ENCODE measurements at places on chromosomes 7 and 10.

DNA sequence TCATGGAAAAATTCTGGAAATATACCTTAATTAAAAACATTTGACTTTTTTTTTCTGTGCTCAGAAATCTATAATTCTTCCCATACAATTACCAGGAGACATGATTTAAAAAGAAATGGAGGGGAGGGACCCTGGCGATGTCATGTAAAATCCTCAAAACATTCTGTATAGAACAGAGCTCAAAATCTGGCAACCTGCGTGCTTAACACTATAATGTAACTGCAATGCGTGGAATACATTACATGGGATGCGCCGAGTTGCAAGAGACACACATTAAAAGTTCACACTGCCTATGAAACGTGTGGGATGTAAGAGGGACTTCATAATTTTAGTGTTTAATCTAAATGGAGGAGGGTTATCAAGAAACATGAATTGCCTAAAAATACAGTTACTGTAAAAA is 215.0 kb downstream of the GLI3 start:
- DNase-seq = no peak

- DNase-seq = no peak
Measured at GRCh38 chr10:19970717-19971116, 154.5 kb downstream of the PLXDC2 start.

- DNase-seq = no peak
Measured at GRCh38 chr10:124033887-124034218, 59.5 kb downstream of the CHST15 start.

DNA sequence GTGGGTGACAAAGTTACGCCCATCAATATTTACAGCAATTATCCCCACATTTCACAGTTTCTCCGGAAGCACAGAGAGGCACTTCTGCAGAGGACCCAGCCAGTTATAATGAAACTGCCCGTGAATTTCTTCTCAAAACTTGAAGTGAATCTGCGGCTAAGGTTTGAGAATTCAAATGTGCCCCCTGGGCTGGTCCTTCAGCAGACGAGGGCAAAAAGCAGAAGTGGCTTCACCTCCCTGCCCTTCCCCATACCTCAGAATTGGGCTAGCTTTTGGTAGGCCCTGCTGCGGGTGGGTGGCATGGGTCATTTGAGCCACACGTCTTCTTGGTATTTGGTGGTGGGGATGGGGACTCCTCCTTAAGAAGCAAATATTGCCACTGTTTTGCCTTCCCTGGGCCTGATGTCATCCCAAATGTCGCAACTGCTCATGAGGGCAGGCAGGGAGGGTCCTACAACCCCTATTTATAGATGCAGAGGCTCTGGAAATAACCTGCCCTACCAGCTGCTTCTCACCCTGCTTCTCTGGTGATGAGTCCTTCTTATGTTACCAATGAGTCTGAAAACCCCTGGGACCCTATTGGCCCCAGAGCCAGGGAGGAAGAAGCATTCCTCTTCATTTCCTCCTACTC is 16.6 kb upstream of the WDFY4 start:
- DNase-seq = no peak

- DNase-seq = no peak
Measured at GRCh38 chr10:70348228-70348850, 34.1 kb downstream of the LRRC20 start.

DNA sequence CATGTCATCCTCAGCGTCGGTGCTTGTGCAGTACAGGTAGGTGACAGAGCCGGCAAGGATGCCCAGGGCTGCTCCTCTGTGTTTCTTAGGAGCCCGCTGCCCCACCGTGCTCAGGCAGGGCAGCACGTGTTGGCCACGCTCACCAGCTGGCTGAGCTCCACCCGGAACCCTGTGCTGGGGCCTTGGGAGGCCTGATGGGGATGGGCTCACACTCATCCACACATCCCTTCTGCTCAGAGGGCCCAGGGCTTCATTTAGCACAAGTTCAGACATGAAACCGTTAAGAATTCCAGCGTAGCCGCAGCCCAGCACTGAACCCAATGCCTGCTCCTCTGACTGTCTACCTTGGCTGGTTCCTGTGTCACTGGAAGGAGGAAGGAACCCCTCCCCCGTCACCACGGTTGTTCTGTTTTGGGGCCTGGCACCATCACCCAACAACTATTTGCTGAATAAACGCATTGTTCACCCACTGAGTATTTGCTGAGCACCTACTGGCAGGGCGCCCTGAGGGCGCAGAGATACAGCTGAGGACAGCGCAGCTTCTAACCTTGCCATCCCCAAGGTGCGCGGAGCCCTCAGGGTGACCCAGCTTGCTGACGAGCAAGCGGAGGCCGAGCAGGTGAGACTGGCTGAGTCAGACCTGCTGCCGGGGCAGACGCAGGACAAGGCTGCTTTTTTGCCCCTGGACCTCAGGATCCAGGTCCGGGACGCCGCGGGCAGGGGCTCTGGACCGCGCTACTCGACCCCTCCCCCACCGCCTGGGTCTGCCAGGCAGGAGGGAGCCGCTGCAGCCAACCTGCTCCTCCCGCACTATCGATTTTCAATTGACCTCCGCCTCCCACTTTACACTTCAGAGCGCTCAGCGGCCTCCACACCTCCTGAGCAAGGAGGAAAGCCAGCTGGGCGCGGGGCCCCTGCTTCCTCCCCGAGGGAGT is 50.6 kb upstream of the RET start:
- DNase-seq = no peak

DNA sequence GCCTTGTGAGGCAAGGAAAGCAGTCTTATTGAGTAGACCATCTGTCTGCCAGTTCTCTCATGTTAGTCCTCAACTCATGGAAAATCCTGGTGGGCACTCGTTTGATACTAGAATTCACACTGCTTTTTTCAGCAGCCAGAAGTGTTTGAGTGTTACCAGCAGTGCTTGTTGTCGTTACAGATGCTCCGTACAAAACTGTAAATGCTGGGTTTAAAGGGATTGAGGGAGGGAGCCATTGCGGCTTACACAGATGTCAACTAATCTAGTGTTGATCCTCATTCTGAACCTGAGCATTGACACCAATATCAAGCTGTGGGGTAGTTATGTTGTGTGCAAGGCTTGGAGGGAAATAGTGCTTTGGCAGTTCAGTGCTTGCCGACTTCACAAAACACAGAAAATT is 348.6 kb downstream of the AUTS2 start:
- no peak for DNase-seq

- DNase-seq = no peak
Measured at GRCh38 chr7:99132595-99133321, 11.2 kb downstream of the SMURF1 start.

DNA sequence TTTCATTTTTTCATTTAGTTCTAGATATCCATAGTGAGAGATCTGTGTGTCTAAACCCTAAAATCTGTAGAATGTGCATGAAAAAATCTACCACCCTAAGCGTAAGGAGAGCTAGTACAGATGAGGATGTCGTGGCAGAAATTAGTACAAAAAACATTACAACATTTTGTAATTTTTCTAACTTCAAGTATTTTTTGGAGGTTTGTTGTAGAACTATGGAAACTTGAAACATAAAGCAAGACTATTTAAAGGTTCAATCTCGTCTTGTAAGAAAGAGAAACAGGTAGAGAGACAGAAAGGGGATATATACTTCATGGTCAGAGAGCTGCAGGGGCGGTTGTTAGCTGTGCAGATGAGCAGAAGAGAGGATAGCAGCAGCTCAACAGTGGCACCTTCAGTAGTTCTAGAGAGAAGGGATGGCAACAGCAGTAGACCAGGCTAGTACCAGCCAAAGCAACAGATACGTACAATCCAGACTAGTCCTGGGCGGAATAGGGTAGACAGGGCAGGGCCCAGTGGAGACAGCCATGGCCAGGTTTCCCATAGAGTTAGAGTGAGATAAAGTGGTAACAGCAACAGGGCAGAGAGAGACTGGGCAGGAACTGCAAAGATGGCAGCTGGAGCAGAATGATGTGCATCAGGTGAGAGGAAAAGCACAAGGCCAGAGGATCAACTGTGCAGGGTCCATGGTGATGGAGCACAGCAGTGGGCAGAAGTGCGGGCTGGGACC is 145.2 kb downstream of the FRMD4A start:
- DNase-seq = peak; percentile 64

DNA sequence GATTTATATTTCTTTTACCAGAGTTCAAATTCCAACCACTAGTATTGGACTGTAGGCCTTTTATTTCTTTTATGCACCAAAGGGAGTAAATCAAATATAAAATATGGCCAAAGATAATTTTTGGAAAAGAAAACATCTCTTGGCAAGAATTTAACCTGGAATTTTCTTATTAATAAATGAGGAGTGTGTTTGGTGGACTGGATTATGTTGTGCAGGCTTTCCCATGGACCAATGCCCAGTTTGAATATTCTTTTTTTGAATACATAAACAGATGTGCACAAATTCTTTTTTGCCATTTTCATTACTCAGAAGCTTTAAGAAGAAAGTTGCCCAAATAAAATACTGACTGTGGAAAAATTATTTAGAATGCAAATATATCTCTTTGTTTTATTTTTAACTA is 22.1 kb upstream of the PRKG1 start:
- no peak for DNase-seq

GRCh38 chr7:154583454-154583853 is 419.5 kb downstream of the PAXIP1 start:
- no peak for DNase-seq

DNA sequence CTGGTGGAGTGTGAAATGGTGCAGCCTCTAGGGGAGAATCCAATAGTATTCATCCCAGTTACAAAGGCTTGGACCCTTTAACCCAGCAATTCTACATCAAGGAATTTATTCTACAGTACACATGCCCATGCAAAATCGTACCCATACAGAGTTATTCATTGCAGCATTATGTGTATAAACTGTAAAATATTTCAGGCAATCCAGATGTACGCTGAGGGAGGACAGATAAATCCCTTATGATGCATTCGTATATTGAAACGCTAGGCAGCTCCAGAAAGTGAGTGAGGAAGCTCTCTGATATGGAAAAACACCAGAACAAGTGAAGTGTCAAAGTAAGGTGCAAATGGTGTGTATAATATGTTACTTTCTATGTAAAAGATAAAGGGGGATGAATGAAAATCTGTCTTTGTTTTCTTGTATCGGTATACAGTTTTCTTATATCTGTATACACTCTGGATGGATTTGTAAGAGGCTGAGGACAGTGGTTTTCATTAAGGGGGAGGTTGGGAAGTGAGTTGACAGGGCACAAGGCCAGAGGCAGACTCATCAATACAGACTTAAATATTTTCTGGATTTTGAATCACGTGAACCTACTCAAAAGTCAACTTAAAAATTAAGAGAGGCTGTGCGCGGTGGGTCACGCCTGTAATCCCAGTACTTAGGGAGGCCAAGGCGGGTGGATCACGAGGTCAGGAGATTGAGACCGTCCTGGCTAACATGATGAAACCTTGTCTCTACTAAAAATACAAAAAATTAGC is 17.1 kb downstream of the VWA2 start:
- DNase-seq = no peak

DNA sequence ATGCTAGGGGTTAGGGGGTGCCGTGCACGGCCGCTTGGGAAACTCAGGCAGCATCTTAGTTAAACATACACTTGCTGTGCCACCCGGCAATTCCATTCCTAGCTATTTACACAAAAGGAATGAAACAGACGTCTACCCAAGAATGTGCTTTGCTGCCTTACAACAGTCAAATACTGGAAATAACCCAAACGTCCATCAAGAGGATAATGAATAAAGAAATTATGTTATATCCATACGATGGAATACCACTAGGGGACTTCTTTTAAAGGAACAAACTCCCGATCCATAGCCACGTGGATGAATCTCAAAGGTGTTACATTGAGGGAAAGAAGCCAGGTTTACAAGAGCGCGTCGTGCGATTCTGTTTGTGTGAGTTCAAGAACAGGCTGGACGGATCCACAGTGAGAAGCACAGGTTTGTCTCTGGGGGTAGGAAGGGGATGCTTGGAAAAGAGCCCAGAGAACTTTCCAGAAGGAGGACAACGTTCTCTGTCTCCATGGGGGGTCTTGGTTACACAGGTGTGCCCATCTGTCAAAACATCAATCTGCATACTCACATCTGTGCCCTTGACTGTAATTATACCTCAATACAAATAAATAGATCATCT is 41.8 kb downstream of the STK32C start:
- DNase-seq = no peak

DNA sequence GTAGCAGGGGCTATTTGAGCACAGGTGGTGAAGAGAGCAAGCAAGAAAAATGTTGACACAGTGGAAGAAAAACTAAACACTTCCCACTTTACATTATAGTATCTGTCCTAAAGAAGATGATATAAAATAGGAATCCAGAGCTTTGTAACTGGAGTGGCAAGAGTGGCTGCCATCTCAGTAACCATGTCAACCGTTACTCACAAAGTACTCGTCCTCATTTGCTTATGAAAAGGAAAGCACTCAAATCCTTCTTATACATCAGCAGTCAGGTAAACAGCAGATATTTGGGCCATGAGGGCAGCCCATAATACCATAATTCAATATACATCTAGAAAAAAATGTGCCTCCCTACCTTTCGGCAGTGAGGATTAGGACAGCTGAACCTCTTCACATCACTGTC is 70.1 kb downstream of the RNF216 start:
- DNase-seq = no peak

DNA sequence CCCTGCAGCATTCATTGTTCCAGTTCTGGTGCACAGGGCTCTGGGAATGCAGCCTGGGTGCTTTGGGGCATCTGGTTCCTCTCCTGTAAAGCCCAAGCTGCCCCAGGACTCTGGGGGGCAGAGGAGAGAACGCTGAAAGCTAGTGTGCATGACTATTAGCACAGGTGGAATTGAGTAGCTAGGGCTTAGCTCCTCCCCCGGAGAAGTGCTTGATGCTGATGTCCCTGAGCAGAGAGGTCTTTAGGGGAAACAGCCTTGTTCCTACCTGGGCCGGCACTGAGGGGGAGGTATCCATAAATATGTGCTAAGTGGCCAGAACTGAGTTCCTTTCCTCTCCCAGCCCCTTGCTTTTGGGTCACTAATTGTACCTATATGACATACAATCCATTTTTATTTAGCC is 3.9 kb downstream of the ADCY1 start:
- no peak for DNase-seq

DNA sequence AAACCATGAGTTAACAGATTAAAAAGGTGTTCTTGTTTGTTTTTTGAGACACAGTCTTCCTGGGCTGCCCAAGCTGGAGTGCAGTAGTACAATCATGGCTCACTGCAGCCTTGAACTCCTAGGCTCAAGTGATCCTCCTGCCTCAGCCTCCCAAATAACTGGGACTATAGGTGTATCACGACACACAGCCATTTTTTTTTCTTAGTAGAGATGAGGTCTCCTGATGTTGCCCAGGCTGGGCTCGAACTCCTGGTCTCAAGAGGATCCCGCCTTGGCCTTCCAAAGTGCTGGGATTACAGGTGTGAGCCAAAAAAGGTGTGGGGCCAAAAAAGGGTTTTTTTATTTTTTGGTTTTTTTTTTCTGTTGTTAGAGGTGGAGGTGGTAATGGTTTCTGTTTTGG is 29.3 kb downstream of the KMT2C start:
- DNase-seq = no peak

GRCh38 chr7:21044384-21044783 is 257.7 kb upstream of the SP8 start:
- no peak for DNase-seq

- no peak for DNase-seq
Measured at GRCh38 chr10:100707261-100707848, 38.0 kb upstream of the PAX2 start.

- DNase-seq = no peak
Measured at GRCh38 chr10:38157270-38157685, 63.1 kb downstream of the ZNF37A start.

GRCh38 chr10:111129363-111129762 is 52.5 kb downstream of the ADRA2A start:
- no peak for DNase-seq
